AG10803 (cell line): ENCODE measurements at places on chromosomes 2 and 18.

DNA sequence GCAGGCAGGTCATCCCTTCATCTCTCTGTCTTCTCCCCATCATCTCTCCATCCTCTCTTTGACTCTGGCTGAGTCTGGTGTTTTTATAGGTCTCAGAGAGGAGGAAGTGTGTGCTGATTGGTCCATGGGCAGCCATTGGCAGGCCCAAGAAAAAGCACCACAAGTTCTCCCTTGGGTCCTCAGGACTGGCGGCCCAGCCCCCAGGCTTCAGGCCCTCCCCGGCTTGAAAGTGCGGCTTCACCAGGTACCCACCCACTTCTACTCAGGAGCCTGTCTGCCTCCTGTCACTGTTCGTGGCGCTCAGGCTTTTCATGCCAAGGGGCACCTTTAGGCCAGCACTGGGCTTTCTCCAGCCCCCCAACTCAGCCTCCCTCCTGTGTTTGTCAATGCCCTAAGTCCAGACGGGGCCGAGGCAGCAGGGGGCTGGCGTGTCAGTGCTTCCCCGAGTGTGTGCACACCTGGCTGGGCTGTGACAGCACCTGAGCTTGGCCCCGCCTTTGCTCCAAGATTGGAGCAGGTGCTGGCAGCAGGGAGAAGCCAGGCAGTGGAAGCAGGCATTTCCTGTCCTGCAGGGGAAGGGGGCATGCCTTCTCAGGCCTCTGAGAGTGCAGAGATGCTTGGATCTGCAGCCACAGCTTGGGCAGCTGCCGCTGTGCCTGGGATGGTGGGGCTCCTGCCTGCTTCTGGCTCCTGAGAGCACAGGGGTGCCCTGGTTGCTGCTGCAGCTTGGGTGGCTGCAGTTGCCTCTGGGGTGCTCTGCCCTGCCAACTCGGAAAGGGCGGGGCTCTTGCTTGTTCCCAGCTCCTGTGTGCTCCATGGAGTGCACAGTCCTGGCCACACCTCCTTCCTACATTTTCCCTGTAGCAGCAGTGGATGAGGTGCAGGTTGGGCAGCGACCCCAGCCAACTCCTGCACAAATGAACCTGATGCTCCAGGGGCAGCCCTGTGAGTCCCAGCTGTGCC, 34.1 kb downstream of the FBXO48 start:
- no peak for DNase-seq

GRCh38 chr2:95530734-95531133, 46.2 kb upstream of the TRIM43B start:
- DNase-seq = peak; percentile 45

GRCh38 chr2:236546561-236547002, 23.0 kb upstream of the ACKR3 start:
- no peak for DNase-seq

- DNase-seq = no peak
Measured at GRCh38 chr18:59833785-59834184, 66.0 kb upstream of the PMAIP1 start.

GRCh38 chr2:235098269-235098668, 146.5 kb downstream of the SH3BP4 start:
- DNase-seq = no peak

DNA sequence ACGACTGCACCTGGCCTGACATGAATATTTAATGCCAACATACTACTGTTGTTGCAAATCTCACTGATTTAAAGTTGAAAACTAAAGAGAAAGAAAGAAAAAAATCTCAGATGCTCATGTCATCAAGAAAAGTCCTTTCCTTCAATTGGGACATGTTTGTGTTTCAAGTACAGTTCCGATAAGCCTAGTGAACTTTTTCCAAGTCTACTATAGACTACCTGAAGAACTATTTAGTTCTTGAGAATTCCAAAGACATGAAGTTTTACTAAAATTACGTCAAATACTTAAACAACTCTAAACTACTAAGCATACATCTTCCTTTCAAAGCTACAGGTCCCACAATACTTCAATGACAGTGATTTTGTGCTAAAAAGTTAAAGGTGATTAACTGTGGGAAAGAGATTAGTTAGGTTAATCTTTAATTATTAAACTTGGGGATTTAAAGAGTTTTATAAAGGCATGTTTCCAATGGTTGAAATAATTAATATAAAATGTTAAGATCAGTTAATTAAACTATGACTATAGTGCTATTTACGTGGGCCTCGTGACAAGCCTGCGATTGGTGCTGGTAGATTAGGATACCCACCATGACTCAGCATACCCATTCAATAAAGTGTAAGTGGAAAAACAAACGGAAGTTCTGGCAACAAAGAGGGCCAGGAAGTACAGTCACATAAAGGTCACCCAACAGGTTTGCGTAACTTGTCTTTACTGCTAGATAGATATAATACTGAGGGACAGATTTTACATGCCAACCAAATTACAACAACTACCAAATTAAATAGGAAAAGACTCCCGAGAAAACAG, 55.5 kb downstream of the SEPTIN10 start:
- DNase-seq = peak; percentile 73

DNA sequence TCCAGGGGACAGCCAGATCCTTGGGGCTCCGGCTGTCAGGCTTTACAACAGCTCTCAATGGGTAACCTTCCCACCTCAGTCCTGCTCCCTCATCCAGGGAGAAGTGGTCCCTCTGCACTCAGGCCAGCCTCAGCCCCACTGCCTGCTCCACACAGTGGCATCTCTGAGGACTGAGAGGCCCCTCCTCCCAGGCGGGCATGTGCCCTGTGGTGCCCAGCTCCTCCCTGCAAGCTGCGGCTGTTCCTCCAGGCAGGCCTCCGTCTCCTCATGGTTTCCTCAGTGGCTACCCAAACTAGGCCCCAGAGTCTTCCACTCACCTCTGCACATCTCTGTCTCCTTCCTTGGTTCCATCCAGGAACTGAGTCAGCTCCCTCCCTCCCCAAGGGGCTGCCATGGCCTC, 81.7 kb upstream of the TMEM200C start:
- DNase-seq = no peak

DNA sequence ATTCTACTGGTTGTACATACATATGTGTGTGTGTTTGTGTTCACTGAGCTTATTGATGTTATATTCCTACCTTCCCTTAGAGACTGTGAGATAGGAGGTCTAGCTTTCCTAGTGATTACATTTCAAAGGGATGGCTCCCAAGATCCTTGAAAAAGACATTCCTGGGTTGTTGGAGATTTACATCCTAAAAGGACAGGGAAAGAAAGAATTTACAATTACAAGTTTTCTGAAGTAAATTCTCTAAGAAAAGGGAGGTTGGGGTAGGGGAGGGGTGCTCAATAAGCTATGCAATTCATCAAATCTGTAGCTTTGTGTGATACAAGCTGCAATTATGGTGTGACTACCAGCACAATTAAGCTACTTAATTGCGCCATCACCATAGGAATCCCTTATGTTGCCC, 284.3 kb downstream of the NUP35 start:
- DNase-seq = no peak

- DNase-seq = no peak
Measured at GRCh38 chr2:229868794-229869193, 53.0 kb downstream of the TRIP12 start.
